ENCODE measurements at places on chromosomes 5 and 9.

DNA sequence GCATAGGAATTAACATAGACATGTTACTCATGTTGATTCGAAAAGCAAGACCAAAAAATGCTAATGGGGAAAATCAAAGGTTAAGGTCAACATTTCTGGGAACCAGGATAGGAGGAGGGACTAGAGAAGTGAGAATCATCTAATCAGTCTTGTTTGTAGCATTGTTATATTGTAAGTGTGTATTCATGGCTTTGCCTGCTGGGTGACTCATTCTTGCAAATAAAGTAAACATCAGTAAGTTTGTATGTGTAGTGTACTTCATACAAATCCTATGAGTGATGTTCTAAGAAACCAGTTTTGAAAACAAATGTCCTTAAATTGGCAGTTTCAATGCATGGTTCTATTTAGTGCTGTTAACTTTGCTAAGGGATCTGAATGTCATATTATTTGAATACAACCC lies 79.0 kb upstream of the TMEM252 start:
- DNase-seq = no peak

GRCh38 chr5:10645146-10645545 lies 81.3 kb downstream of the ANKRD33B start:
- DNase-seq = no peak

DNA sequence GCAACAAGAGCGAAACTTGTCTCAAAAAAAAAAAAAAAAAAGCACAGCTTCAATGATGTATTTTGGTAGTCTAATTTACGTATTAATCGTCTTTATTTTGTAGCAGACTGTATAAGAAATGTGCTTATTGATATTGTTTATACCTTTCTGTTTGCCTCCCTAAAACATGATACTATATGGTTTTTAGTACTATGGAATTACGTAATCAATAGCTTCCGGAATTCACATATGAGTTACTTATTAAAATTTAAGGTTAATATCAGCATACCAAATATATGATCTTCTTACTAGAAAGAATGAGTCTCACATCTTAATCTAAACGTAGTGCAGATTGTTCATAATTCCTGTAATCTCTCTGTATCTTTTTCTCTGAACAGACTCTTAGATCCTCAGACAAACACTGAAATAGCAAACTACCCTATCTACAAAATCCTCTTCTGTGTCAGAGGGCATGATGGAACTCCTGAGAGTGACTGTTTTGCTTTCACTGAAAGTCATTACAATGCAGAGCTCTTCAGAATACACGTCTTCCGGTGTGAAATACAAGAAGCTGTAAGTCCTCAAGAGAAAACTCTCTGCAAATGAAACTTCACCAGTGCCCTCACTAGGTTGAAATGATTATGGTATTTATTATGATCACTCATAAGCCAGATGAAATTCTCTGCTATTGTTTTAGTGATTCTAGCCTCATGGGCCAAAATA lies 44.4 kb upstream of the GPR21 start:
- no peak for DNase-seq

DNA sequence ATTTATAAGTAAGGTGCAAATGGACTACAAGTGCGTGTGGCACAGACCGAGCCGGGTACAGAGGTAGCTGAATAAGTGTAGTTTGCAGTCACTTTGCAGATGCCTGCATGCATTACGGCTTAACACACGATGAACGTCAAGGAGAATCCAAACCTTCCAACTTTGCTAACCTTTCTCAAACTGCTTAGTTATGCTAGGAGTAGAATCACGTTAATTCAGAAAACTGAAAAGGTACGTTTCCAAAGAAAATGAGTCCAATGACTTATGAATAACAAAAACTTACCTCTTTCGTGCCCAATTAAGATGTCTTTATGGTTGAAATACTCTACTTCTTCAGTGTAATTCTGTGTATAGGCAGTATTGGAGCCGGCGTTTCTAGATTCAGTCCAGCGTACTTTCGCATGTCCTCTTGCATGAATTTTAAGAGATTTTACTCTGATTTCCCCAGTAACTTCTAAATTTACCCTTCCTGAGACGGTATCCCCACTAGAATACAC lies 539 bp downstream of the ARRDC3 start:
- no peak for DNase-seq

DNA sequence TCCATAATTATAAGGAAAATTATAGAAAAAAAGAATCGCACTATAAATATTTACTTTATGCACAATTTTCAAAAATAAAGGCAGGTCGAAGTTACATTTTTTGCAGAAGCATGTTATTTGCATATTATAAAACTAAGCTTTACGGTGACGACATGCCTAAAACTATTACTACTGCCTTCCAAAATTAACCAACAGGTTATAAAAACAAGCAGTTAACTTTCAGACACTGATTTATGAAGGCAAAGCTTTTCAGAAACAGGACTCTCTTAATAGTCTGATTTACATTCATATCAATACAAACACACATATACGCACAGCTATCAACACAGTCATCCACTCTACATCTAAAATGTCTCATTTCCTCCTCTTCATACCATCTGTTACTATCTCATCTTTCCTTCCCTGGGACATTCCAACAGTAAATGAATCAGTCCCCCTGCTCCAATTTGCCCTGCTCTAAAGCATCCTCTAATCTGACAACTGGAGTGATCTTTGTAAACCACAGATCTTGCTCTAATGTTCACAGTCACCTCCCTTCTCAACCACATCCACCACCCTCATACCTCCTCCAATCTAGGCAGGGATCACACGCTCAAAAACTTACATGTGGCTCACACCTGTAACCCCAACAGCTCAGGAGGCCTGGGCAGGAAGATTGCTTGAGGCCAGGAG lies 21.6 kb downstream of the FBXW11 start:
- DNase-seq = no peak

- no peak for DNase-seq
Observed at GRCh38 chr5:158485047-158485446, 614.7 kb downstream of the EBF1 start.

DNA sequence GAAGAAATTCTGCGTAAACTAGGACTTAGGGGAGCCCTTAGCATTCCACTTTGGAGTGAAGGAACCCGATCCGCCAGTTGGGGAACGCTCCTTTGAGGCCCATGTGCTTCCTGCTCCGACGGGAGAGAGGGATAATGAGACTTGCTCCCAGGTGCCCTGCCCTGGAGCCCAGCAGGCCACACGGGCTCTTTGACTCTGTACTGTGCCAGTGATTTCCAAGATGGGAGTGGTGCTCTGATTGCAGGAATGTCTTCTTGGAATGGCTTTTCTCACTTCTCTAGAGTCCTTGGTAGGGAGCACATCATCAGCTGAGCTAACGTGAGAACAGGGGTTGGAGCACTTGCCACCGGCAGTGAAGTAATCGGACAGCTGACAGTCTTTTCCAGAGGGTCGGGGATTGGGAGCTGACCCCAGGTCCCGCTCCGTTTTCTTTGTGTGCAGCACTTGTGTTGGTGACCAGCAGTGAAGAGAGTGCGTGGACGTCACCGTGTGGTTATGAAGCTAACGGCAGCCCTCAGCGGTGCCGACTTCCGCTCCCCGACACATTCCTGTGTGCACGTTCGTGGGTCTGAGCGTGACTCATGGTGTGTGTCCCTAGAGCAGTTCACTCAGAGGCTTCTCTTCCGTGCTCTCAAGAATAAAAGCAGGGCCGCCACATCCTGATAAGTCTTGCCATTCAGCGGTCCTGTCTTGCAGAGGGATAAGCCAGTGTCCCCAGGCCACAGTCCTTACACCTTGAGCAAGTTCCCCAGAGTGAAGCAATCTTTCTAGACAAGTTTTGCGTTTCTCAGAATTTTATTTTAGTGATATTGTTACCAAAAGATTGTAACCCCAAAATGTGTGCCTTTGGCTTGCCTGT lies 25.6 kb downstream of the ABL1 start:
- DNase-seq = no peak

DNA sequence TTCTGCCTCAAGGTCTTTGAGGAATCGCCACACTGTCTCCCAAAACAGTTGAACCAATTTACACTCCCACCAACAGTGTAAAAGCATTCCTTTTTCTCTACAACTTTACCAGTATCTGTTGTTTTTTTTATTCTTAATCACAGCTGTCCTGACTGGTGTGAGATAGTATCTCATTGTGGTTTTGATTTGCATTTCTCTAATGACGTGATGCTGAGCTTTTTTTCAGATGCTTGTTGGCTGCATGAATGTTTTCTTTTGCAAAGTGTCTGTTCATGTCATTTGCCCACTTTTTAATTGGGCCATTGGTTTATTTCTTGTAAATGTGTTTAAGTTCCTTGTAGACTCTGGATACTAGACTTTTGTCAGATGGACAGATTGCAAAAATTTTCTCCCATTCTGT lies 400.0 kb downstream of the DEPDC1B start:
- DNase-seq = no peak

DNA sequence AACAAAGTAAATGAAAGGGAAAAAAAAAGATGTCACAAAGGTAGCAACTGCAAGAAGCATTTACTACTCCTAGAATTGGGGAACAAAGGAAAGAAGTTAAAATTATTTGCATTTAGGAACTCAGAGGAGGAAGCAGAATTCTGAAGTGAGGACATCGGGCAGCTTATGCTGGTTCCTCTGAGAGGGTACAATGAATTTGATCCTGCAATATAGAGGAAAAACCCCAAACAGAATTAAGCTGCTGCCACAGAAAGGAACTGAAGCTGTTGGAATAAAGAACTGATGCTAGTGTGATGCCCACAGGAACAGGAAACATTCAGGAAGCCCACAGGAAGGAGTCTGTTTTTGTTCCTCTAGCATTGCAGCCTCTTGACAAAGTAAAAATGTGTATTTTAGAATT lies 22.3 kb upstream of the TBCA start:
- no peak for DNase-seq

DNA sequence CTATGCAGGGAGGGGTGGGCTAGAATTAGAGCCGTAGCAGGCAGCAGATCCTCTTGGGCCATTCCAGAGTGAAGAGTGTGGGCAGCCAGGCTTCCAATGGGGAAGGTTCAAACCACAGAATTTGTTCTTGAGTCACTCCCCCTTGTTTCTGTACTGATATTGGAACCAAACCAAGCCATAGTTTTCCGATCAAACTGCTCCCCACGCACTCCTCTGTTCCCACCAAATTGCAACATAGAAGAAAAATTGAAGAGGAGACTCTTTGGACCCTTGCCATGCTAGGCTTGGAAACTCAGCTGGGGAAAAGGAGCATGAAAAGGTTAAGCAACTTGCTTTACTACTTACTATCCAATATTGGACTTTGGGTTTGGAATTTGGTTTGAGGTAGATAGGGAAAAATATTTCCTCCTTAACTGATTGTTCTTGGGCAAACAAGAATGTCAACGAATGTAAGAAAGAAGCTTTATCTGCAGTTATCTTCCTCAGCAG lies 165.8 kb upstream of the NR3C1 start:
- DNase-seq = no peak

- no peak for DNase-seq
Observed at GRCh38 chr9:89662718-89663613, 58.2 kb downstream of the GADD45G start.

- DNase-seq = no peak
Observed at GRCh38 chr5:40594811-40595210, 84.9 kb upstream of the PTGER4 start.

DNA sequence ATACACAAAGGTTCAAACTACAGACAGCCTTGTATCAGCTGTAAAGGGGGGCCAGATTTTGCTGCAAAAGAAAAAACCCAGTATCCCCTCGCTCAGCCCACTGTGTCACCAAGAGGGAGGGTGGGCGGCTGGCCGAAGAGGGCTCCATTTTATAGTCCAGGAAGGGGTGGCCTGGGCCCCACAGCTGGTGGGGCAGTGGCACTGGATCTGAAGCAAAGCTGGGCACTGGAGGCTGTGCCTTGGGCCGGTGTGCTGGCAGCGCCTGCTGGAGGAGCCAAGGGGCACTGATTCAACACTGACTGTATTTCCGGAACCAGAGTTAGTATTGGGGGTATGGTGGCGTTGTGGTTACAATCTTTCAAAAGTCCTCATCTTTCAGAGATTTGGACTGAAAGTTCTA lies 9.1 kb downstream of the BRD3 start:
- no peak for DNase-seq

DNA sequence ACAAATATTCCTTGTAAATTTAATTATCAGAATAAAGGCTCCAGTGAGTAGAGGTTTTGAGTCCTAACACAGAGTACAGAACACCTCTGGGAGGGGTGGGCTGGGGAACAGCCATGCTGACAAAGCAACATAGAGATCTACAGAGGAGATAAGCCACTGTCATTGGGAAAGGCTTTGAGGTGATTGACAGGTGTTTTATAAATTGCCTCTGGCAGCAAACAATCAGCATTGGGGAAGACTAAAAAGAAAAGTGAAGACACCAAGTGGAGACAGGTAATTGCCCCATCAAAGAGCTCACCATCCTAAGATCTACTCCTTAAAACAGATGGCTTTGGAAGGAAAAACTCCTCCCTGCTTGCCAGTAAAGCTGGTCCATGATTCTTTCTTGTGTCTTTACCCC lies 189.7 kb upstream of the TLE4 start:
- DNase-seq = no peak

DNA sequence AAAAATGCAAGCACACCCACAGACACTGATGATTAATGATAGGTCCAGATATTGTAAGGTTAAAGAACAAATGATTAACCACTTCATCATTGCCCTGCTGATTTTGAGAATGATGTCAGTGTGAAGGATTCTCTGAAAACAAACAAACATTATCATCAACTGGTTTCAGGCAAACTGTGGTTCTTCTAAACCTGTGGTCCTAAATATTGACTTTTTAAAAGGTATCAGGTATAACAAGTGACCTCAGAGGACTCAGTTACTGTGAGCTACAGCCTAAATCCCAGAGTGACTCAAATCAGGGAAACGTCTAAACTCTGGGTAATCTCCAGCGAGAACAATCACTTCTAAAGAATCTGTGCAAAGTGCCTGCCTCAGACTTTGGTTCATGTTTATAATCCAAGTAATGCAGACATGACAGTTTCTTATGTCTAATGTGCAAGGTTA lies 172.3 kb upstream of the CDH6 start:
- no peak for DNase-seq

- no peak for DNase-seq
Observed at GRCh38 chr9:91844701-91845291, 105.2 kb downstream of the ROR2 start.
